GM04503 (cell line): ENCODE measurements at places on chromosomes 16 and 17.
A peak's percentile ranks its signal among the peaks of the same experiment; 100 is the strongest.

- DNase-seq, result no peak
Measured at GRCh38 chr17:80839511-80839941, 152.1 kb upstream of the CHMP6 start.

- DNase-seq, result no peak
Measured at GRCh38 chr17:16926061-16926511, 45.8 kb downstream of the TNFRSF13B start.

GRCh38 chr16:75111961-75112733 lies 4.4 kb downstream of the LDHD start:
- no peak for DNase-seq

DNA sequence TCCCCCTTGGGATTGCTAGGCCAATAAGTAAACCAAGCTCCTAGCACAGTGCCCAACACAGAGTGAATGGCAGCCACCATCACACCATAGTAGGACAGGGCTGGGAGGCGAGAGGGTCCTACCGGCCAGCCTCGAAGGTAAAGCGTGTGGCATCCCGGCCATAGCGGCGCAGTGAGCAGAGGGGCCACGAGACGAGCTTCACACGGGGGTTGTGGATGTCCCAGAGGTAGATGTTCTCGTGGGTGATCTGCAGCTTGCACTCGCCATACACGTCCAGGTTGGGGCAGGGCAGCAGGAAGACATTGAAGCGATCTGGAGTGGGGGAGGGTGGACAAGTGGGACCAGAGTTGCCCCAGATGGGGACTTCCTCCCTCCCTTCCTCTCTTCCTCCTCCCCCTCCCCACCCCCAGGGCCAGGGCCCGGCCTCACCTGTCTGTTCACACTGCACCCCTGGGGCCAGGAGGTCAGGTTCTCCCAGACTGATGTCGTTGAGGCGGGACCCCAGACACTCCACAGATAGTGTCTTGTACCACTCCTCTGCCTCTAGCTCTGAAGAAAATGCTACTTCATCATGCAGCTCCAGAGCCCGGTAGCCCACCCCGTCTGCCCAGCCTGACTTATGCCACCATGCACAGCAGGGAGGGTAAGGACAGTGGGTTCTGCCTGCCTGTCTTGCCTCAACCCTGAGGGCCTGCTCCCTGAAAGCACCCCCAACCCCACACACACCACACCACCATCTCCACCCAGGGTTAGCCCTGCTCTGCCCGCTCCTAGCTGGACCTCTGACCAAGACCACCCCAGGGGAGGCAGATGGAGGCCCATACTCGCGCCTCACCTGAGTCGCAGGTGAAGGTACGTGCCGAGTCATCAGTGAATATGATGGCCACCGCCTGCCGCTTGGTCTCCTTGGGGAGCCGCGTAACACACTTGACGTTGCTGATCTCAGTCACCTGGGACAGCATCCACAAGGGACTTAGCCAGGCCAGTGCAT lies 11.3 kb downstream of the DOK4 start:
- no peak for DNase-seq

GRCh38 chr16:52906281-52906680 lies 146.4 kb downstream of the CHD9NB start:
- no peak for DNase-seq

DNA sequence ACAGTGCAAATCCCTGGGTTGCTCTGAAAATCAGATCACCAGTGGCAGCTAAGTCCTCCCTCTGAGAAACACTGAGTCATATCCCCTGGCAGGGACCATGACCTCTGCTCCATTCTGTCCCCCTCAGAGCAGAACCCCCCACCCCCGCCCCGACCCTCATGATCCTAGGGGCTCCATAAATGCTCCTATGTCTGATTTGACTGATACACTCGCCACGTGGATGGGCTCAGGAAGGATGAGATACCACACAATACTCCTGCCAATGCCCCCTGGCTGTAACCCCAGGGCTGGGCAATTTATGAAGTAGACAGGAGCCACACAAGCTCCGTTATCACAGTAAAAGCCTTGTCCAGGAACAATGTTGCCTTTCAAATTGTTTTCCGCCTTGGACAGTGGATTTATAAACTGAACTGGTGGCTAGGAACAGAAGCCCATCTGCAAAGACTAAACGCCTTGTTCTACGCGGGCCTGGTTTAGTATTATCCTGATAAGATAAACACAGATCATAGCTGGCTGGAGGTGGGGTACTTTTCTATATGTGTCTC lies 394.8 kb downstream of the SLC39A11 start:
- no peak for DNase-seq

GRCh38 chr17:77256710-77257109 lies 115.9 kb downstream of the SEC14L1 start:
- DNase-seq, result no peak

DNA sequence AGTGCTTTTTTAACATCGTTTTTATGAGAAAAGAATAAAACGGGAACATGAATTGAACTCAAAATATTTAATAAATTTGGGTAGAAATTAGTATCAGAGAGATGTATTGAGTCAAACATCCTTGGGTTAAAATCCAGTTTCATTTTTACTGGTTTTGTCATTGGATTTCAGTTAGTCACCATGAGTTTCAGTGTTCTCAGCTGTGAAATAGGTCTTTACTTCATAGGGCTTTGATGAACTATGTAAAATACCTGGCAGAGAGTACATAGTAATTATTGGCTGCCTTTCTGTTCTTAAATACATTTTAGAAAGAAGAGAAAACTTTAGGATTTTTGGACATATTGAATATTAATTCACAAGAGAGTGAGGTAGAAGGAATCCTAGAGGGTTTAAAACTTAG lies 105.8 kb downstream of the TANC2 start:
- no peak for DNase-seq

DNA sequence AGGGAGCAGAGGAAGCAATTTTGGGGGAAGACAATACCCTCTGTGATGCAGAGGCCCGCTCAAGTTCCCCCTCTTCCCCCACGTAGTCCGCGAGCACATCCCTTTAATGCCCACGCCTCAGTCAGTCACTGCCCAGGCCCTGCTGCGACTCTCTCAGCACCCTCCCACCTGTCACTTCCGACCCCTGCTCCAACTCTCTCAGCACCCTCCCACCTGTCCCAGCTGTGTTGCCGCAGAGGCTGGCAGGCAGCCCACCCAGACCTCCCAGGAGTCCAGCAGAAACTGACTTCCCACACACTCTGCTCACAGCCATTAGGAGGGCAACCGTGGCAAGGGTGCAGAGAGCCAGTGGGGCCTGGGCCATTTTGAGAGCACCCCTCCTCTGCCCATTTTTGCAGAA lies 92.7 kb downstream of the WSCD1 start:
- DNase-seq, result no peak

- no peak for DNase-seq
Measured at GRCh38 chr17:64001091-64001579, 3.0 kb downstream of the PRR29 start.

DNA sequence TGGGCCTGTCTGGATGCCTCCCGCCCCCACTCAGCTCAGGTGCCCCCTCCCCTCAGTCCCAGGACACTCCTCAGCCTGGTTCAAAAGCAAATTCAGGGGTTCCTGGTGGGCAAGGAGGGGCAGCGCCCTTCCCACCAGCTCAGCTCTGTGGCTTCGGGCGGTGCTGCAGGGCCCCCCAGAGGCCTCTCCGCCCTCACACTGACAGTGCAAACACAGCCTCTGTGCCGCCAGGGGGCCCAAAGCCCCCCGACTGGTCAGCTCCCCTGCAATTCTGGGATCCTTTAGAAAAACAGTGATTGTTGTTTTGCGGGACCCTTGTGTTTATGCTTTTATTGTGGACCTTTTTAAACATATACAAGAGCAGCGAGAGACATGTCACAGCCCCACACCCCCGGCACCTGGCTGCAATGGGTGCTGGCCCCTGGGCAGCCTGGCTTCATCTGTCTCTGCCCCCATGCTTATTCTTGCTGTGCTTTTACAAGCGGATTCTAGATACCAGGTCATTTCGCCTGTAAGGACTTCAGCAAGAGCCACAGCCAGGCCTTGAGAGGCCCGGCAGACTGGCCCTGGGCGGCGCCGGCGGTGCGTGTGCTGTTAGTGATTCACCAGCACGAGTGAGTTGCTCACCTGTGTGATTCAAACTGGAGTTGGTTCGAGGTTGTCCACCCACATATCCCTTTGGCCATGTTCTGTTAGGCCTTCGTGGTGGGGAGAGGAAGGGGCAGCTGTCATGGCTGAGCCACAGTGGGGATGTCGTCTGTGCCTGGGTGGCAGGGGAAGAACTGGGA lies 21.2 kb downstream of the ZNF469 start:
- no peak for DNase-seq

GRCh38 chr16:86478779-86479178 lies 31.5 kb upstream of the FOXF1 start:
- DNase-seq, result no peak

- DNase-seq, result no peak
Measured at GRCh38 chr17:17943281-17943984, 28.8 kb downstream of the TOM1L2 start.

- DNase-seq, result peak; percentile 75
Measured at GRCh38 chr16:68298907-68299561, 11.7 kb downstream of the SLC7A6OS start.
